ENCODE measurements at places on chromosomes 1 and 21.

- no peak for DNase-seq
These were observed 166.7 kb upstream of the DUSP10 start for GRCh38 chr1:221908573-221908972.

GRCh38 chr1:225480825-225481434, 53.1 kb upstream of the LBR start:
- no peak for DNase-seq

DNA sequence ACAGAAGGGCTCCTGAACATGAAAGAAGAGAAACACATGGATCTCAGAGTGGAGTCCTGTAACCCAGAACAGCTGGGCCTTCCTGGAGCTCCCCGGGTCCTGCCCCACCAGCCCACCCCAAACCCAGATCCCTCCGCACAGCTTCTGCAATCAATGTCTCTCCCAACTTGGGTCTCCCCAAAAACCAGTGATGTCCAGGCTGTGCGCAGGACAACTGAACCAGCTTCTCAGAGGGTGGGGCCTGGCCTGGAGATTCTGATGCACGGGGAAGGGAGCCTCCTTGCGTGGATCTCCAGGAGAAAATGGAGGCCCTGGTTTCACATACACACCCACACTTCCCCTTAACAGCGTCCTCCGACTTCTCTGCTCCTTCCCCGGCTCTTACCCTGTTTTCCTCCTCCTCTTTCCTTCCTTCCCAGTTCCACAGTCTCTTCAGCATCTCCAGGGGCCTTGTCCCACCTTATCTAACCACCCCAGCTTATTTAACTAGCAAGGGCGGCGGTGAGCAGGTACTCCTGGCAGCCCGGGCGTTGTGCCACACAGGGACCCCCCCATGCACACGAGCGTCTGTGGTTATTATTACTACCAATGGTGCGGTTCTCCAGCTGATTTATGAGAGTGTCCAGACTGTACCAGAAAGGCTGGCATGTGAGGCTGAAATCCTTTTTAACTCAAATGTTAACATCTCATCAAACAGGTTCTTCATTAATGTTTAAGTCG, 11.2 kb upstream of the MX2 start:
- no peak for DNase-seq

- DNase-seq = no peak
These were observed 81.3 kb downstream of the OMA1 start for GRCh38 chr1:58465176-58465575.

DNA sequence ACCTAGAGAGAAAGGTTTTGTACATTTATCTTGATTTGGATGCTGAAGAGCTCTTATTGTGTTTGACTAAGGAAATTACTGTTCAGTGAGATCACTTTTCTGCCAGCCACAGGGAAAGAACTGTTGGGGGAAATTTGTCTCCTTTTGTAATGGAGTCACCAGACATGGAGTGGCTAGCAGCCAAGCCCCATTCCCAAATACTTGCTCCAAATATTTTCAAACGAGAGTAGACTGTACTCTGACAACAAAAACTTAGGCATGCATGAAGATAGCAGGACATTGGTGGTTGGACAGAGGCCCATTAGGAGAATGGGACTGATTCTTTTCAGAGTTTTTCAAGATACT, 21.1 kb downstream of the IPO9 start:
- no peak for DNase-seq

- DNase-seq = peak; percentile 16
These were observed 4.9 kb downstream of the SLC5A9 start for GRCh38 chr1:48227165-48228013.

DNA sequence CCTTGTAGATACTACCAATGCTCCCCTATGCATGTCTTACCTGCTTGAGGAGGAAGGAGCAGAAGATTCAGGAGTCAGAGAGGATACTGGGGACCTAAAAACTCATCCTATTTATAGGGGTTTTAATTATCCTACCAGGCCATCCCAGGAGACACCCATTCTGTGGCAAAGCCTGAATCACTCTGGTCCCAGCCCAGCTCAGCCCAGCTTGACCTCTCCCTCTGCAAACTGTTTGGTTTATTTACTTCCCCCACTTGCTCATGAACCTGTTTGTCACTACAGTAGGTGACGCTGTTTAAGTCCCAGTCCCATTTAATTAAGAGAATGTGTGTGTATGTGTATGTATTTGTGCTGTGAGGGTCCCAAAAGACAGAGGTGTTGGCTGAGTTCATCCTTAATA, at the start of gene RPTN:
TSS of gene RPTN (minus strand) at position 85 of the 400 bp plus-strand sequence. CDS start 1,339 bp downstream, outside the sequence.
- DNase-seq = no peak

- DNase-seq = no peak
These were observed 29.1 kb downstream of the B3GALT2 start for GRCh38 chr1:193157360-193157759.

GRCh38 chr21:17777072-17777765, 41.9 kb downstream of the C21orf91 start:
- DNase-seq = no peak

DNA sequence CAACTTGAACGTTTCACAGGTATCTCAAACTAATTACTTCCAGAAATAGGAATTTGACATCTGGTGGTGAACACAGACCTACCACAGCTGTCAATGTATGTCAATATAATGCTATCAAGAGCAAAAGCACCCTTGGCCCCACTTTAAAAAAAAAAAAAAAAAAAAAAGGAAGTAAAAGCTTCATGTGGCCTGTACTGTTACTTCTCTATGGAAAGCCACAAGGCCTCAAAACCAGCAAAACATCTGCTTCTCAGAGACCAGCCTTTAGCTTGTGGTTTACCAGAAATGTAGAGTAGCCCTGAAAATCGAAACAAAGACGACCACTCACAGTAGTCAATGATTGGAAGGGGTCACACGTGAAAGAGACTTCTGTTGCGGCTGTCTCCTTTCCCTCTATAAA, 109.6 kb downstream of the SLC45A1 start:
- DNase-seq = no peak

GRCh38 chr1:92343061-92343460, 44.2 kb downstream of the RPAP2 start:
- DNase-seq = no peak

GRCh38 chr21:27129215-27129614, 162.3 kb upstream of the ADAMTS5 start:
- DNase-seq = no peak

DNA sequence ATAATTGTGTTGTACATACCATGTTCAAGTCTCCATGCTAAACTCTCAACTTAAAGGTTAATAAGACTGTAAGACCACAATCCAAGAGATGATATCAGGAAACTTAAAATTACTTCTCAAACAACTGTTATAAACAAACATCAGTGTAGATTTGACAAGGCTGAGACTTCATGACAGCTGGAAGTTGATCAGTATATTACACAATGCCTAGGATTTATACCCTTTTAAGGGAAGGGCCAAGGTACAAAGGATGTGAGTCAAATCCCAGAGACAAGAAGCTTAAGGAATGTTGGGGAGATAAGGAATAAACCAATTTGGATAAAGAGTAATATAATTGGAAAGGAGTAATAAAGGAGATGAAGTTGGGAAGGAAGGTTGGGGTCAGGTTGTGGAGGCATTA, 98.8 kb downstream of the LBR start:
- DNase-seq = no peak

GRCh38 chr1:61400131-61400770, 317.9 kb downstream of the NFIA start:
- DNase-seq = no peak

DNA sequence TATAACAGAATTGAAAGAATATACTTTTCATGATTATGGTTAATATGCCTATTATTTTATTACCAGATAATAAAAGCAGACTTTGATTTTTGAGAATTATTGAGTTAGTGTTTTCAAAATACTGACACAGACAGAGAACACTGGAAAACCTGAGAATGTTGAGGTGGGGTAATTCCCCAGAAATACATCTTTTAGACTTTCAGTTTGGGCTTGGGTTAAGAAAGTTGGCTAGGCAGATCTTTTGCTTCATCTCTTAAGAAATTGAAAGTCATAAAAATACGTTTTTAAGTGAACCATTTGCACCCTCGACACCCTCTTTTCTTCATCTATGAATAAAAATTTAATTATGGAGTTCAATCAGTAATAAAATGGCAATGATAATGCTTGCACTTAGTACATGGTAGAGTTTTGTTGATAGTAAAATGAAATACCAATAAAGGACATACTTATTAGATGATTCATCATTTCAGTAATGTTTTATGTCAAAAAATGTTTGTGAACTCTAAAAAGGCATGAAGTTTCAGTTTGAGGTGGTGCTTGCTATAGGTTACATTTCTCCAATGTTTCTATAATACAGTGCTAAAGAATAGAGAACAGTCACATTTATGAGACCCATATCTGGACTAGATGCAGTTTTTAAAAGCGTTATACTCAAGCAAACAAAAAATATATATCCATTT, 1.9 kb upstream of the SAMSN1 start:
- no peak for DNase-seq

DNA sequence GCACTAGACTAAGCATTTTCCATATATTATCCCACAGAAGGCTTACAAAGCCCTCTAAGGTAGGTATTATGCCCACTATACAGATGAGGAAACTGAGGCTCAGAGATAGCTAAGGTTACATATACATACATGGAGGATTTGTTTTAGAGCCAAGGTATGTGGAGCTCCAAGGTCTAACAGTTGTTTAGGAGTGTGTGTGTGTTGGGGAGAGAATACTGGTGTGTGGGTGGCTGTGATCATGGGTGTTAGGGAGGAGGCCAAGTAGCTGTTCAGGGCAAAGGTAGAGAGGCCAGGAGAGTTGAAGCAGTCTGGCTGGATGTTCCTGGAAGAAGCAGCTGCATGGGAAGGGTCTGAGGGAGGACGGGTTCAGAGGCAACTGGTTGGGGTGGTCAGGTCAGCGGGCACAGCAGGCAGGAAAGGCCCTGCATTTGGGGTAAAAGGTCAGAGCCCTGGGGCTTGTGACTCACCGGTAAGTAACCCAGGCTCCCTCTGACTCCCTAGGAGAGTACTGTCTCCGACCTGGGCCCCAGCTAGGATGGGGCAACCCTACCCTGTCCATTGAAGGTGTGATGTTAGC, 5.1 kb upstream of the LDLRAP1 start:
- no peak for DNase-seq

GRCh38 chr1:8350914-8351684, 33.2 kb downstream of the SLC45A1 start:
- DNase-seq = no peak

DNA sequence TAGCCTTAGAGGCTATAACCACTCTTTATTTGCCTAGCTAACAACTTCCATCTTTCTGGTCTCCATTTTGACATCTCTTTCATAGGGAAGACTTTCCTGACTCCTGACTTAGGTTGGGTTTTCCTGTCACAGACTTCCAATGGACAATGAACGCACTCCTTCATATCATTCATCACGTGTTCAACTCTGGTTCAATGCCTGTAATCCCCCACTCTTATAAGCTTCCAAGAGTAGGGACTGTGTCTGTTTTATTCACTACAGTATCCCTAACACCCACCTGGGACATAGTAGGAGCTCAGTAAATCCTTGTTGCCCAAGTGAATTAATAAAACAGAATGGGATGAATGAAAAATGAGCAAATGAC, 4.6 kb downstream of the SLAMF1 start:
- DNase-seq = no peak

GRCh38 chr1:145988773-145989172, 7.6 kb downstream of the TXNIP start:
- DNase-seq = no peak

DNA sequence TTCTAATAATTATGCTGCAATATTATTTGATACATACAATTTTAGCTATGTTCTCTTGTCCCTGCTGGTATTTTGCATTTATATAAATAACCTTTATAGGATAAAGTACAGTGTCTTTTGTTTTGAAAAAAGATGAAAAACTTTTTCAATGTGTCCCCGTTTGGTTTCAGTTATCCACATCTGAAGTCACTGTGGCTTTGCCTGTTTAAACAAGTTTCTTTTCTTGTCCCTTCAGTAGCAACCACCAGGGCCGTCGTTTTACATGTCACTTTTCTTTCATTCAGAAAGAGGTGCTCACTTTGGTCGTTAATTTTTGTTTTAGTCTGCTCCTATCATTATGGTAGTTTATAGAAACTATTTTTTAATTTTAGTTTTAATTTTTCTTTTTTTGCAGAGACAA, 41.4 kb downstream of the RABGAP1L start:
- no peak for DNase-seq

DNA sequence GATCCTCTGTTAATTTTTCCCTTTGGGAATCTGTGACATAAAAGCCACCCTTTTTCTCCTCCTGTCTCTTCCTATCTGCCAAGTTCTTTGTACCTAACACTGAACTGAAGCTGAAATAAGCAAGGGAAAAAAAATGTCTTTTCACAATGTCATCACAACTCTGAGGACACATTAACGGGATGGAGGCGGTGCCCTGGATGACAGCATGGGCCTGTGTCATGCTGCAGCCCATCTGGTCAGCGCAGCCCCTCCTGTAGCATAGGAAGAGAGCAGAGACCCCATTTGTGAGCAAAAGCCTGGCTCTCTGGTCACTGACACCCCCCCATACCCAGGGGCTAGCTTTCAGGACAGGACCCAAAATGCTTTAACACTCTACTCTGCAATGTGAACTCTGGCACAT, 22.5 kb downstream of the SYT2 start:
- DNase-seq = no peak

GRCh38 chr1:91827459-91828321, 58.3 kb downstream of the TGFBR3 start:
- no peak for DNase-seq

DNA sequence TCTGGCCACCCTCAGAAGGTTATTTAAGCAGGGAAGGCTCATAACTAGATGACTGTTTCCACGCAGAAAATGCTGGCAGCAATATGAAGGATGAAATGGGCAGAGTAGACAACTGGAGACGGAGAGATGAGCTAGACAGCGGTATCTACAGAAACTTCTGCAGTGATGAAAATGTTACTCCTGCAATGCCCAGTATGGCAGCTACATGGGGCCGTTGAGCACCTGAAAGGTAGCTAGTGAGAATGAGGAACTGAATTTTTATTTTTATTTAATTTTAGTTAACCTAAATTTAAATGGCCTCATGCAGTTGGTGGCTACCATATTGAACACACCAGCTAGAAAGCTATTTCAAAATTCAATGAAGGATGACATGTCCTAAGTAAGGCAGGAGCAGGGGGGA, 27.3 kb downstream of the SIPA1L2 start:
- no peak for DNase-seq

DNA sequence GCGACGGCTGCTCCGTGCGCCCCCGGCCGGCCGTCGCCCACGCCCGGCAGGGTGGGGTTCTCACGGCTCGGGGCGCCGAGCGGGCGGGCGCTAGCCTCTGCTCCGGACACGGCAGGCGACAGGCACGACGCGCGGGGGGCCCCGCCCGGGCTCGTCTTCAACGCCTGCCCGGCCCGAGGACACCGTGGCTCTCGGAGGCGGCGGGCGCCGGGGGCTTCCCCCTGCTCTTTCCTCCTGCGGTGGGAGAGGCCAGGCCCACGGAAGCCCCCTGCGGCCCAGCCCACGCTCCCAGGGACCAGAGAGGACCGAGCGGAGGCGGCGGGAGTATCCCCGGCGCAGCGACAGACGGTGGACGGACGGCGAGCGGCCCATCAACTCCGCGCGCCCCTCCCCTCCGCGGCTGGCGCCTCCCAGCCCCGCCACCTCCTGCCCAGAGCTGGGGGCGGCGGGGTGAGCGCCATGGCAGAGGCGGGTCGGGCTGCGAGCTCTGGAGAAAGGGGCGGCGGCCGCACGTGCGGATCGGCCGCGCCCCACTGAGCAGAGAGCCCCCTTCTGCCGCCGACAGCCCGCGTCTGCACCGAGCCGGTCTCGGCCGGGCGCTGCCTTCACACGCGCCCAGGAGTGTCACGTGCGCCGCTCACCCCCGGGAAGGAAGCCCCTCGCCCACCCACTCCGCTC, at the start of the genes SHE and TDRD10:
TSS of gene SHE (minus strand) at position 347 of the 678 bp plus-strand sequence. CDS start 386 bp downstream, outside the sequence.
TSS of gene TDRD10 (plus strand) at position 154 of the 678 bp plus-strand sequence. CDS start 4,685 bp downstream, outside the sequence.
- DNase-seq = no peak
